Activated T-cell treated with anti-CD3 and anti-CD28 coated beads, Interleukin-2, amount 50 U/mL, for 72 hours (primary cell): ENCODE measurements at places on chromosomes 6 and 20. TPM values are rescaled to one million over a fixed set of nuclear protein-coding genes. Genes with fewer than 3 reads are reported as not detected.
A peak's percentile ranks its signal among the peaks of the same experiment; 100 is the strongest.

The ZNF311 gene
- 2.1 TPM for total RNA-seq

The NINL gene
- 5.2 TPM for total RNA-seq

DNA sequence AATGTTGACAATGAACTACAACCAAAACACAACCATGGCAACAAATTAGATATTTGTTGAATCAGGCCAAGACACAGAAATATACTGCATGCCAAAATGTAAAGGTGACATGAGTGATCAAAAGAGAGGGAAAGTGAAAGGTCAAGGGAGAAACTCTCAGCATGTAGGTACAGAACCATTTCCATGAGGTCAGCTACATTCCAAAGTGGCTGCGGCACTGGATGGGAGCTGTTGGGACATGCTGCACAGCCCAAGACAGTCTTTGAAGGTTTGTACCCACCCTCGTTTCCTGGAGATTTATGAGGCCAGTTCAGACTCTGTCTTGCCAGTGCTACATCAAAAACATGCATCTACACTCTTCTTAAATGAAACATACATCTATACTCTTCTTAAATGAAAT is 579.9 kb downstream of the BMP2 start:
- no peak for DNase-seq

GRCh38 chr6:108557494-108558371 is 3.0 kb upstream of the FOXO3 start:
- peak; percentile 64 for DNase-seq

- no peak for DNase-seq
These were observed 39.2 kb upstream of the CLDN20 start for GRCh38 chr6:155224618-155225017.

DNA sequence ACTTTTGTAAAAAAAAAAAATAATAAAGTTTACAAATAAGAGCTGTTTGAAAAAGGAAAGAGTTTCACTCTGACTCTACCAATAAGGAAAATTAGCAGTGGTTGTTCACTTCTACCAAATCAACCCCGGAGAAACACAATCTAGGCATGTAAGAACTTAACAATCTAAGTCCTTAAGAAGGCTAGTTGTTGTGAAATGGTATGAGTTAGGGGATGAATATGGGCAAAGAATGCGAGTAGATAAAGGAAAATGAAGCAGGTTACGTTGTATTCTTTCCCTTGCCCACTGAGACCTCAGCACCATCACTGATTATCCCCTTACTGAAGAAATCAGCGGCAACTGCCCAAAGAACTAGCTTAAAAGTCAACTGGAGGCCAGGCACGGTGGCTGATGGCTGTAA is 15.4 kb downstream of the MOCS1 start:
- DNase-seq = no peak

DNA sequence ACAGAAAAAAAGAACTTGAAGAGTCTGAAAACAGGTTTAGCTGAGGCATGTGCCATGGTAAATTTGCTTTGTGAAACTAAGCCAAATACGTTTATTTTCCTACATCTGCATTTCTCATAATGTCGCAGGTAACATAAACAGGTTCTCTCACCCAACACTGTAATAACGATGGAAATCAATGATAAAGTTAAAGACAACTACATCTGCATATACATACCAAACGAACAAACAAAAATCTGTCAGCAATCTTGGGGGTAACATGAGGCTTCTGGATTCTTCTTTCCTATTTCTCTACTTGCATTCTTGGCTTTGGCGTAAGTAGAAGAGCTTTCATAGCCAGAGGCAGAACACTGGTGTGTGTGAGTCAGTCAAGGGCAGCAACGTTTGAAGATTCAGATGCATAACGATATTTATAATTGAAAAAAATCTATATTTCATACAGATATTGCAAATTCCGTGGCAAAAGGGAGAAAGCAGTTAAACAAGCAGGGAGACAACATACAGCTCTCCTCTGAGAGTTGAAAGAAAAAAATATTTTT is 195.1 kb downstream of the EDN1 start:
- DNase-seq = no peak
